Stimulated activated CD8-positive, alpha-beta memory T cell treated with anti-CD3 and anti-CD28 coated beads, Interleukin-4, amount 100 ng/mL, for 4 hours (primary cell): ENCODE measurements at places on chromosomes 3 and 15.
A peak's percentile ranks its signal among the peaks of the same experiment; 100 is the strongest.

- peak; percentile 81 for DNase-seq
Measured at GRCh38 chr15:101206176-101206591, 45.7 kb downstream of the CHSY1 start.

DNA sequence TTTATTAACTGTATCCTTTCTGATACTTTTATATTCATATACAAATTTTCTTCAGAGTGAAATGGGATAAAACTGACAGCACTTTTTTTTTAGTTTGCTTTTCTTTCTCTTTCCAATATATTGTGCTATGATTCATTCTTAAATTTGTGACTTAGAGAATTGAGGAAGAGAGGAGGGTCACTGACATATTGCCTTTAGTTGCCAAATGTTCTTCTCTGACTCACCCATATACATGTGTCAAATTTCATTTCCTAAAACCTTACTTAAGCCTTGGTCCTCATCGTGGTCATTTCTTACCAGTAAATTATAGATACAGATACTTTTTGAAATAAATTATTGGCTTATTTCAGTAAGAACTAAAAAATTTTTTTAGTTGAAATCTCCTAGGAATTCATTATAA lies 53.9 kb downstream of the CLASP2 start:
- DNase-seq, result no peak

GRCh38 chr15:55348281-55348778 lies 29.3 kb downstream of the PIGB start:
- no peak for DNase-seq

GRCh38 chr3:23438657-23439056 lies 235.5 kb downstream of the UBE2E2 start:
- DNase-seq, result no peak

DNA sequence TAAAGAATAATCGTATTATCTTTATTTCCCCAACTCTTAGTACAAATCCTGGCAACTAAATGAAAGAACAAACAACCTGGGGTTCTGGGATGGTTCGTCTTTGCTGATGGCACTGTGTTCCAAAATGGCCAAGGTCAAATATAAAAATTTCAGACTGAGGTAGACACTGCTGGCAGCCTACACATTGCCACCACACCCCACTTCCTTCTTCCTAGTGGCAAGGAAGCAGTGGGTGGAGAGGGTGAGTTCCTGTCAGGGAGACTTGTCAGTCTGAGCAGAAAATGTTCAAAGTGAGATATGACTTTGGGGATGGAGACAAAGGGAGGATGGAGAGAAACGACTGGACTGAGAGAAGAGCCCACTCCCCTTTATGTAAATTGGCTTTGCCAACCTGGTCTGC lies 69.6 kb downstream of the LMCD1 start:
- no peak for DNase-seq

DNA sequence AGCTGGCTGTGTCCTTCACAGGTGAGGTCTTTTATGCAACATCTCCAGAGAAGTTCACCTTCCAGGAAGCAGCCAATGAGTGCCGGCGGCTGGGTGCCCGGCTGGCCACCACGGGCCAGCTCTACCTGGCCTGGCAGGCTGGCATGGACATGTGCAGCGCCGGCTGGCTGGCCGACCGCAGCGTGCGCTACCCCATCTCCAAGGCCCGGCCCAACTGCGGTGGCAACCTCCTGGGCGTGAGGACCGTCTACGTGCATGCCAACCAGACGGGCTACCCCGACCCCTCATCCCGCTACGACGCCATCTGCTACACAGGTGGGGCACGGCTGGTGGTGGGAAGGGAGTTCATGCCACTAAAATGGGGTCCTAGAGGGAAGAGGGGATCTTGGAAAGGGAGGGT lies 40.1 kb downstream of the ACAN start:
- no peak for DNase-seq

DNA sequence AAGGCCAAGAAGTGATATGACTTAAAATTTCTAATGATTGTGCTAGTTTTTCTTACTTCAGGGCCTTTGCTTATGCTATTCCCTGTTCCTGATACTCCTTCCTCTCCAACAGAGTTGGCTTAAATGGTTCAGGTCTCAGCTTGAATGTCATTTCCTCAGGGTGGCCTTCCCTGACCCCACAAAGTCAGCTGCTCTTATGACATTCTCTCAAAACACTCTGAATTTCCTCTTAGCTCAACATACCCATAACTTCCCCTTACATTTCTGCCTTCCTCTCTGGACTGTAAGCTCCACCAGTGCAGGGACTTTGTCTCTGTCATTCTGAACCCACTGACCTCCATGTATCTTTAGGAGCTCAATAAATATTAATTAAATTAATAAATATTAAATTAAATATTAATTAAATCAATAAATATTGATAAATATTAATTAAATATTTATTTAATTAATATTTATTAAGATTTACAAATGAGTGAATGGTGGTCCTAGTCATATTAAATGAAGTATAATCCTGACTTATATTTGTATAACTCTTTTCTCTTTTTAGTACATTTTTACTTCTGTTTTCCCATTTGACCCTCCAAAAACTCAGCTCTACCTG lies 17.9 kb upstream of the TMCC1 start:
- DNase-seq, result no peak

DNA sequence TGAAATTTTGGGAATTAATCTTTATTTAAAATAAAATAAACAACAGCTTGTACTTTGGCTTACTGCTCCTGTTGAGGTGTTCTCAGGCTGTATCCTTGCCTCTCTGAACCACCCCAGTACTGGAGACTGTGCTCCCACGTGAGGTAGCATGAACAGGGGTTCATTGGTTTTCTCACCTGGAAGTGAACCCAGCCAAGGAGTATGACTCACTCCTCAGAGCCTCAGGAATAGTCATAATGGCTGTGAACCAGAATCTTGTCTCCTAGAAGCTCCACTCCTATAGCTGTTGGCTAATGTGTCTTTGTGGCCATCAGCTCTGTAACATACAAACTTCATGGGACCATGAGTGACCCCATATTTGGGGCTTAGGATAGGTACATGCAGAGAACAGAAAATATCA lies 122.5 kb upstream of the ST8SIA2 start:
- DNase-seq, result no peak

GRCh38 chr15:38470816-38471215 lies 16.9 kb downstream of the FAM98B start:
- no peak for DNase-seq

GRCh38 chr15:74304431-74304830 lies 63.0 kb downstream of the CYP11A1 start:
- DNase-seq, result no peak

GRCh38 chr3:42526616-42527367 lies 24.3 kb downstream of the VIPR1 start:
- no peak for DNase-seq

GRCh38 chr3:38782148-38782547 lies 33.9 kb downstream of the SCN10A start:
- no peak for DNase-seq

DNA sequence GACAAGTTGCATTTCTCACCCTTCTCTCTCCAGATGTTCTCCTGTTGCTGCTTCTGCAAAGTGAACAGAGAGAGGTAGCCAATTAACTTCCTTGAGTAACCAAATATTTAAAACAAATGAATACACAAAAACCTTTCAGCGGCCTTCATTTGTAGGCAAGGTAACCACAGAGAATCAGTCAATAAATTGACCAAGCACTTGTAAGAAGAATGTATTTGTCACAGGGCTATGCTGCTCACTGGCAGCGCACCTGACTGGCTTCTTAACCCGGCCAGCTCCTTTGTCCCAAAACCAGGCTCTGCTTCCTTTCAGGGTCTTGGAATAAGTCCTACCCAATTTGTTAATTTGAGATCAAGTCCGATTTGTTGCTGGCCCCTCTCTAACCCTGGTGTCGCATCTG lies 43.5 kb upstream of the STXBP5L start:
- DNase-seq, result no peak

GRCh38 chr3:175267561-175267960 lies 408.4 kb downstream of the NAALADL2 start:
- DNase-seq, result no peak
